ENCODE measurements at places on chromosomes 16 and 17. TPM values are rescaled to one million over a fixed set of nuclear protein-coding genes. Genes with fewer than 3 reads are reported as not detected.

The PER1 gene
- 3.4 TPM for total RNA-seq

The GLP2R gene
- total RNA-seq, result under 0.01 TPM

The GNAO1 gene
- total RNA-seq, result not detected

The PTRH2 gene
- 24.9 TPM for total RNA-seq

The PSME3IP1 gene
- total RNA-seq, result 52.2 TPM

The ATP2A1 gene
- total RNA-seq, result under 0.01 TPM

The PPP1R1B gene
- total RNA-seq, result not detected

The NPIPA8 gene
- total RNA-seq, result 1.1 TPM

- DNase-seq, result no peak
Observed at GRCh38 chr16:8955828-8956227, 7.9 kb downstream of the USP7 start.

DNA sequence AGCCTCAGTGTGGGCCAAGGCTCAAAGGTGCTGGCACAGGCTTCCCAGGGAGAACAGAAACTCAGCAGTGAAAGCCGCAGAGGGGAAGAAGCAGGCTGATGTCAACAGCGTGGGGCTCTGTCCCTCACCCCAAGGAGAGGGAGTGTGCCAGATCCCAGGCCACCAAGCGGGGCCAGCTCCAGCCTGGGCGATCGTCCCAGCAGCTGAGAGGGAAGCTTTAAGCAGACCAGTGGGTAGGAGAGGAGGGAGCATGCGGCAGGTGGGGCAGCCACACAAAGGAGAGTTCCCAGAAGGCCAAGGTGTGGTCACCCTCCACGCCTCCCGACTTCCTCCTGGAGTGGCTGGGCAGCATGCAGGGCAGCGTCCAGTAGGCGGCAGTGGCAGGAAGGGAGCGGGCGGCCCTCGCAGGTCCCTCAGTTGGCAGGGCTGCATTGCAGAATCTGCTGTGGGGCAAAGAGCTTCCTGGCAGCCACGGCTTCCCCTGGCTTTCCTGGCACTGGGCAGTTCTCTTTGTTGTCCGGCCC, 6.0 kb downstream of the SYNGR2 start:
- no peak for DNase-seq

GRCh38 chr16:67885976-67886375, 1.3 kb downstream of the NRN1L start:
- DNase-seq, result no peak

- no peak for DNase-seq
Observed at GRCh38 chr16:2424061-2425007, 4.9 kb upstream of the CCNF start.

DNA sequence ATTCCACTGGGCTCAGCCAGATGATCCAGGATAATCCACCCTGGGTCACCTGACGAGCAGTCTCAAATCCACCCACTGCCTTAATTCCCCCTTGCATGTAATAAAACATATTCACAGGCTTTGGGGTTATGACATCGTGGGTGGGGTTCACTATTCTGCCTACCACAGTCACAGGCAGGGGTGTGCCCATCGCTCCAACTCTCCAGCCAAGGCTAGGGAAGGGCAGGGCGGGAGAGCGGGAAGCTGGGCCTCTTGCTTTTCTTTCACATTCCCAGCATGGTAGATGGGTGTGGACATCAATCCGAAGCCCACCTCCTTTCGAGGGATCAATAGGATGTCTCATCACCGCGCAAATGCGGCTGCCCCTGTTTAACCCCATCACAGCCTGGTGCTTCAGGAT, 12.7 kb upstream of the CD300LD start:
- DNase-seq, result no peak

DNA sequence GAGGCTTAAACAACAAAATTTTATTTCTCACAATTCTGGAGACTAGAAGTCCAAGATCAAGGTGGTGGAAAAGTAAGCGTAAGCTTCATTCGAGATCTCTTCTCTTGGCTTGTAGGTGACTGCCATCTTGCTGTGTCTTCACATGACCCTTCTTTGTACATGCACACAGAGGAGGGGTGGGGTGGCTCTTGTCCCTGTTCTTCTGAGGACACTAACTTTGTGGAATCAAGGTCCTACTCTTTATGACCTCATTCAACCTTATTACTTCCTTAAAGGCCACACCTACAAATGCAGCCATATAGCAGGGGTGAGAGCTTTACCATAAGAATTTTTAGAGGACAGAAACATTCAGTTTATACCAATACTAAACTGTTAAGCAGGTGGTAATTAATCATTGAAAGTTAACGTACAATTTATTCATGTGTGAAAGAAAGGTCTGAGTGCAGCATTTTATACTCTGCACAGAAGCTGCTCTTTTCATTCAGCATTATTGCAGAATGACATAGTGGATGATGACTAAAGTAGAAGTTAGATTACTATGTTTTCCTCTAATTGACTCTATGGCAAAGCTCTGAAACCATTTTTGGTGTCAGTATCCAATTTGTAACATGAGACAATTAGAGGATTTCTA, 139.9 kb upstream of the HLF start:
- no peak for DNase-seq

GRCh38 chr16:62568926-62569325, 532.7 kb upstream of the CDH8 start:
- DNase-seq, result no peak

DNA sequence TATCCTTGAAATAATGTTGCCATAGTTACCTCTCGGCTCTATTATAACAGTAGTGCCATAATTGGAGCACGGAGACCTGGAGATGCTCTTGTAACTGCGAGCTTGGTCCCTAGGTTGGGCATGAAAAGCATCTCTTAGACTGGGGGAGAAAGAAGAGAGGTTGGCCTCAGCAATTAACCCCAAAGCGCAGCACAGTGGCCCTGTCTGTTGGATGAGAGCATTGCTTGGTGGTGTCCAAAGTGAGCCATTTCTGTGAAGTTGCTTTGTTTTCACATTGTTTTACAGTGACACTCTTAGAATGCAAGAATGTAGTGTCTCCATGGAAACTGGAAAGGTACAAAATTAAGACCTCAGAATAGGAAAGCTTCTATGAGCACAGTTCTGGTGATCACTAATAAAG, 660.7 kb upstream of the EEF2KMT start:
- DNase-seq, result no peak

DNA sequence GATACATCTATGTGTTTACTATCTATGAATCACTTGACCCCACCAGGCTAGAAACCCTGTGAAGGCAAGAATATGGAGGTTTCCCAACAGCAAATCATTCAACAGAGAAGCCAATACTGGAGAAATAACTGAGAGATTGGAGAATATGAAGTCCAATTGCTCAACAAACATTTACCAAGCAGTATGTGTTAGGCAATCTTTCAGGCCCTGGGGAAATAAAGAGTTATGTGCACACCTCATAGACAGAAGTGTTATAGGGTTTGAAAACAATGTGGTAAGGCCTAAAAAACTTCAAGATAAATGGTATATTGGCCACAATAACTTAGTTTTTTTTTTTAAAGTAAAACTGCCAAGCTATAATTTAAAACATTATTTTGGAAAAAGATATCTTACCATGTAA, 1245.8 kb downstream of the CDH11 start:
- no peak for DNase-seq

- no peak for DNase-seq
Observed at GRCh38 chr16:67482233-67482924, 968 bp downstream of the AGRP start.

GRCh38 chr17:7435676-7436555, 681 bp downstream of the TMEM102 start:
- no peak for DNase-seq

DNA sequence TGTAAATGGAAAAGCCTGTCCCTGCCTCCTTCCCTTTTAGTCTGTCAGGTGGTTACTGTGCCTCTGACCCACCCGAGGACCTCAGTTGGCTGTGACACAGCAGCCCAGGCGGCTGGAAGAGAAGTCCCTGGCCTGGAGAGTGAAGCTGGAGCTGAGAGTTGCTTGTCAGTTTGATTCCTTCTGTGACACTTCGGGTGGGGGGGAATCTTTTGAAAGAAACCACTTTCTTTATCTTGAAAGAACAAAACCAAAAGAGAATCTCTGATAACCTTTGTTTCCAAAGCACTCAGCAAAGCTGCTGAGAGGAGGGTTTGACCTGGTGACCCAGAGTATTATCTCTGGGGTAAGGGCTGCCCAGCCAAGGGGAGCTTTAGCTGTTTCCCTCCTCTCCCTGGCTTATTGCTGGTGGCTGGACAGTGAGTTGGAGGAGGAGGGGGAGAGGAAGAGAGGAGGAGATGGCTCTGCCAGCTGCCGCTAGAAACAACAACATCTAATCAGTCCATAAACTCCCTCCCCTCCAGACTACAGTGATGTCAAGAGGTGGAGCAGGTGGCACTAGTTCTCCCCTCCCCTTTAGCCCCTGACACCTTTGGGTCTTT, 34.0 kb downstream of the YPEL2 start:
- DNase-seq, result no peak

DNA sequence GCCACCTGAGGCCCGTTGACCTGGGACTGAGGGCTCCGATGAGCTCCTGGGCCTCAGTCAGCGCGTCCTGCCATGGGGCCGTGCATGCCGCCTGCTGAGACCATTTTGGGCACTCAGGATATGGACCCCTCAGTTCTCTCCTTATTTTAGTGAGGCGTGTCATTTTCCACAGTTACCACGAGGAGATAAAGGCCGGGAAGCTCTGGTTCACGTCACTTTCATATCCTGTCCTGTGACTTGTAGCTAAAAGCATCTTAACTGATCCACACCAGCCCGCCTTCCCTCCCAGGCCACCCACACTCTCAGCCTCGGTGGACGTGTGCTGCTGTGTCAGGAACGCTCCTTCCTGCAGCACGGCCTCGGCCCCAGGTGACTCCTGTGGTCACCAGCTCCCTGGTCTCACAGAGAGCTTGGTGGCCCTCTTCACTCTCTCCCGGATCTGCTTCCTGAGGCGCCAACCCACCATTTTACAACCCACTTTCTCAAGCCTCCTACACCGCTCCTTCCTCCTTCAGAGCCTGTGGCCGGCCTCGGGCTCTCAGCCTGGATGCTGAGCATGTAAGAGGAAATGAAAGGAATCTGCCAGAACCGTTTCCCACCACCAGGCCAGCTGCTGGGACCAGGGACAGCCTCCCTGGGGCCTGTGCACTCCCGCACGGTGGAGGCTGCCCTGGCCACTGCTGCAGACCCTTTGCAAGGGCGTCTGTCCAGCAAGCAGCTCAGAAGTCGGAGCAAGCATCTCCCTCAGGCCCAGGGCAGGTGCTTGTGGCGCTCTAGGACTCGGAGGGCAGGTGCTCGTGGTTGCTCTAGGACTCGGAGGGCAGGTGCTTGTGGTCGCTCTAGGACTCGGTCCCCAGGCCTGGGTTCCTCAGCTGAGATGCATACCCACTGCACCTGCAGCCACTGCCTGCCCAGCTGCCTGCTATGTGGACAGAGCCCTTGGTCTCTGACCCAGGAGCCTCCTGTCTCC, 23.9 kb upstream of the FASN start:
- no peak for DNase-seq

DNA sequence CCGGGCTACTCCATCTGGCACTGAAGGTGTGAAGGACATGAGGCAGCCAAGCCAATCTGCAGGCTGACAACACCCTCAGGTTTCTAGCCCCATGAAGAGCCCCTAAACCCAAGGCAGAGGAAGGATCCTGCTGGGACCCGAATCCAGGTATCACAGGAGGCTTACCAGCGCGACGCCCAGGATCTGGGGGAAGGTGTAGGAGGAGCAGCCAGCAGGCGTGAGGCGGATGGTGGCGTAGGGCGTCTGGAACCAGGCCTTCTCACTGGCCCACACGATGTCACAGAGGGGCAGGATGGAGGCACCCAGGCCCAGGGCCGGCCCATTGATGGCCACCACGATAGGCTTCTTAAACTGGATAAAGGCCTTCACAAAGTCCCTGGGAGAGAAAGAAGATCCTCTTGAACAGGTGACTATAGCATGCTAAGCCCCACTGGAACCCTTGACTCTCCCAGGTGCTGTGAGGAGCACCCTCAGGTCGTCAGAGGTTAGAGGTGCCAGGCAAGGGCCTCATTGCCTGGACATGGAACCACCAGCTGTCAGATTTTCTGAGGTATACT, 71.7 kb downstream of the DYNLRB2 start:
- no peak for DNase-seq

DNA sequence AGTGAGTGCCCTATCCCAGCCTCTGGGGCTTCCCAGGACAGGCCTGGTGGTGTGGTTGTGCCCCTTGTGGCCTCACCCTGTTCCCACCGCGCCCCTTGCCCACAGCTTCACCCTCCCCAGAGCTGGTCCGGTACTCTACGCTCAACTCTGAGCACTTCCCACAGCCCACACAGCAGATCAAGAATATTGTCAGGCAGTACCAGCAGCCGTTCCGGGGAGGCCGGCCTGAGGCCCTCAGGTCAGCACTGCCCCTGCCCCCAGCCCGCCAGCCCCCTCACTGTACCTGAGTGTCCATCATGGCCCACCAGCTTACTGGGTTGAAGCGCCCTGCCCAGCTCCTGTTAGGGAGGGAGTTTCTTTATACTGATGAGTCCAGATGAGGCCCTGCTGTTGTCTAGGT, 32.3 kb upstream of the ALKBH5 start:
- no peak for DNase-seq

DNA sequence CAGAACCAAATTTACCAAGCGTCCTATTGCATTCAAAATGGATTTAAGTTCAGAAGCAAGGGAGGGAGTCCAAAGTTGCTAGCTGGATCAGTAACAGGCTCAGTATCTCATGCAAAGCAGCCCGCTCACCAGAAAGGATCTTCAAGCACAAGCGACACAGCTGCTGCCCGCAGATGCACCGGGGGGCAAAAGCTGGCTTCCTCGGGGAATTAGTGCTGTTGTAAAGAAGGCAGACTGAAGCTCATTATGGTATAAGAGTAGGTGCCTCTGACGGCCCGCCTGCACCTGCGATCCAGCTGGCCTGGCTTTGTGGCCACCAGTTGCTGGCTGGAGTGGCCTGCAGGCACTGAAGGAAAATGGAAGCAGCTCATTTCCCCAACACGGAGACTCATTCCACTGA, 128.4 kb upstream of the RCVRN start:
- DNase-seq, result no peak

DNA sequence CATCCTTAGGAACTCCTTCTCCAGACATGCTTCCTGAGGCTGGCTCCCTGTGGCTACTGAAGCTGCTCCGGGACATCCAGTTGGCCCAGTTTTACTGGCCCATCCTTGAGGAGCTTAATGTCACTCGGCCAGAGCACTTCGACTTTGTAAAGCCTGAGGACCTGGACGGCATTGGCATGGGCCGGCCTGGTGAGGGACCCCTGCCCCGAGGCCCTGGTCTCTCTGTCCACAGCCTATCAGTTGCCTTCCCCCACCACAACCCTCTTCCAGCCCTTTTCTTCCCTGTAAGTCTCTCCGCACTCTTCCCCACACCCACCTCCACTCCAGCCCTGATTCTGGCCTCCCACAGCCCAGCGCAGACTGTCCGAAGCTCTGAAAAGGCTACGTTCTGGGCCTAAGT, 2.0 kb downstream of the TNK1 start:
- no peak for DNase-seq

DNA sequence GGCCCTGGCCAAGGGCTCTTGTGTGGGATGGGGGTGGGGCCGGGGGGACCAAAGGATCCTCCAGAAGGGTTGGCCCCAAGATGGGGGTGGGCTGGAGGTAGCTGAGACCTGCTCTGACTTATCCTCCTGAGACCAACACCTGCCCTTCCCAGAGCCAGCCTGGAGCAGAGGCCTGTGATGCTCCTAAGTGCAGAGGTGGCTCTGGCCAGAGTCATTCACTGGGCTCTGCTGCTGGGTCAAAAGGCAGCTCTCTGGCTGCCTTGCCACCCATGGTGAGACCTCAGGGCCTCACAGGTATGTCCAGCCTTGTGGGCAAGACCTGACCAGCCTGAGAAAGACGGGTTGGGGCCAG, 393 bp downstream of the SERPINF2 start:
- no peak for DNase-seq

GRCh38 chr17:50558941-50559614, 1.4 kb upstream of the CACNA1G start:
- no peak for DNase-seq

- DNase-seq, result peak; percentile 67
Observed at GRCh38 chr16:86899757-86900156, 321.4 kb downstream of the FOXL1 start.

- no peak for DNase-seq
Observed at GRCh38 chr17:79729761-79730160, 982 bp upstream of the ENPP7 start.

Measured in IMR-90 (cell line).